Psoas muscle (tissue), 8 donors: ENCODE measurements at places on chromosomes 13 and 19. TPM values are rescaled to one million over a fixed set of nuclear protein-coding genes. Genes with fewer than 3 reads are reported as not detected.

GRCh38 chr19:556611-557382 is 12.9 kb downstream of the GZMM start:
- H3K4me3 ChIP-seq = no peak overlapping the region
- peaks cover 16% of the 10 kb centered on the region for H3K27me3 ChIP-seq
- H3K4me1 ChIP-seq = no peaks in the 10 kb centered on the region
- H3K27ac ChIP-seq = no peak overlapping the region

ZNF563 gene
- 2.5 TPM for total RNA-seq

CD33 gene
- 2.0 TPM for total RNA-seq

RUVBL2 gene
- 78.6 TPM for total RNA-seq

DNA sequence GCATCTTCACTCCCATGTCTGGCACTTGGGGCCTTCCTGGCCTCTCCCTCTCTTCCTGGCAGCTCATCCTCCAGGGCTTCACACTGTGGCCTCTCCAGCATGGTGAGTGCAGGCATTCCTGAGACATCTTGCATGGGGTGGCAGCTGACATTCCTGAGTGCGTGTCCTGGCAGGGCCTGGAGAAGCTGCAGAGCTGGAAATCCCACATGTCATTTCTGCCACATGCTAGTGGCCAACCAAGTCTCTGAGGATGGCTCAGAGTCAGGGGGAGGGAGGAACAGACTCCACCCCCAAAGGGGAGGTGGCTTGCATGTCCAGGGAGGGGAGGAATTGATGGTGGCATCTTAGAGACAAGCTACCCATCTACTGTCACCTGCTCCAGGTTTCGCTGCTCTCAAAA is 41.6 kb upstream of the AMER2 start:
- H3K27me3 ChIP-seq = no peaks in the 10 kb centered on the region
- no peak overlapping the region for H3K27ac ChIP-seq
- no peak for DNase-seq
- no peaks in the 10 kb centered on the region for H3K36me3 ChIP-seq

PRR22 gene
- total RNA-seq = 1.8 TPM

DNA sequence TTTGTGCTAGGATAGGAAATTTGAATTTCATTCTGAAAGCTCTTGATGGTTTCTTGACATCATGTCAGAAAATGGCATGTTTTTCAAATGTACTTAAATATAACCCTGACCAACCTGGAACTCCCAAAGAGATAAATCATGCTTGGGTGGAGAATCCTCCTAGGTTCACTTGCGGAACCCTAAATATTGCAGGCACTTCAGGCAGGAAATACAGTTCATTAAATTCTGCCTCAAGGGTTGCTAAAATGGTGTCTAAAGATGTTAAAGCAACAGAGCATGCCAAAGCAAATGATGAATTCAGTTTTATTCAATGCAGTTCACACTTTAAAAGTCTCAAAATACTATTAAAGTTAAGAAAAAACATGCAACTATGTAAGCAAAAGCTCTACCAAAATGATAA is 415.9 kb downstream of the SLITRK6 start:
- H3K36me3 ChIP-seq = no peaks in the 10 kb centered on the region
- no peaks in the 10 kb centered on the region for H3K4me1 ChIP-seq
- no peak overlapping the region for H3K4me3 ChIP-seq

GRCh38 chr13:113124211-113124970 is 1.8 kb downstream of the F10 start:
- no peaks in the 10 kb centered on the region for H3K4me1 ChIP-seq
- DNase-seq = no peak
- H3K27me3 ChIP-seq = no peaks in the 10 kb centered on the region
- H3K27ac ChIP-seq = no peak overlapping the region
- H3K4me3 ChIP-seq = no peak overlapping the region
